ENCODE measurements at places on chromosomes 13 and 19.

- no peak for DNase-seq
Measured at GRCh38 chr13:59229861-59230260, 933.9 kb downstream of the DIAPH3 start.

DNA sequence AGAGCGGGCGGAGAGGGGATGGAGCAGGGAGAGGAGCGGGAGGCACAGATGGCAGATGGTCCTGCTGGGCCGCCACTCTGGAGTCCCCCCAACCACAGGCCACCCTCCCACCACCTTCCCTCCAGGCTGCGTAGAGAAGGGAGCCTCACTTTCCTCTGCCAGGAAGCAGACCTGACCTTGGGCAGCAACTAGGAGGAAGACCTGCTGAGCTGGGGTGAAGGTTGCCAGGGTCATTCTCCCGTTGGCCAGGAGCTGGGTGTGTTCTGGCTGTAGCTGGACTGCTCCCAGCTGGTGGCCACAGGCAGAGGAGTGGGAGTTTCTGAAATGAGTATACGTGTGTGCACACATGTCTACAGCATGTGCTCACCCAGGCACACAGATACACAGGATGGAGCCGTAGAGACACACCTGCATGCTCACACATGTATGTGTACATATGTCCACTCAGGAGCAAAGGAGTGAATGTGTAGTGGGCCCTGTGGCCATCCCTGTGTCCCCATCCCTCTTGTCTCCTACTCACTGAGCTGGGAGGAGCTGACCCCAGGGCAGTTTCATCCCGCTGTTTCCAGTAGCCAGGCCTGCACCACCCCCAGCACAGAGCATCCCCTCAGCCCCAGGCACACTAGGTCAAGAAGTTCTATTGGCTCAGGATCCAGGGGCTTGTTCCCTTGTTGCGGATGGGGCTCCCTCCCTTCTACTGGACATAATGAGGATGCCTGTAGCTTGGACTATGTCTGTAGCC, 53.0 kb downstream of the CHST8 start:
- DNase-seq: no peak

GRCh38 chr19:40608240-40608621, 7.1 kb downstream of the LTBP4 start:
- DNase-seq: no peak

GRCh38 chr19:28633319-28634018, 579.5 kb downstream of the UQCRFS1 start:
- DNase-seq: no peak

DNA sequence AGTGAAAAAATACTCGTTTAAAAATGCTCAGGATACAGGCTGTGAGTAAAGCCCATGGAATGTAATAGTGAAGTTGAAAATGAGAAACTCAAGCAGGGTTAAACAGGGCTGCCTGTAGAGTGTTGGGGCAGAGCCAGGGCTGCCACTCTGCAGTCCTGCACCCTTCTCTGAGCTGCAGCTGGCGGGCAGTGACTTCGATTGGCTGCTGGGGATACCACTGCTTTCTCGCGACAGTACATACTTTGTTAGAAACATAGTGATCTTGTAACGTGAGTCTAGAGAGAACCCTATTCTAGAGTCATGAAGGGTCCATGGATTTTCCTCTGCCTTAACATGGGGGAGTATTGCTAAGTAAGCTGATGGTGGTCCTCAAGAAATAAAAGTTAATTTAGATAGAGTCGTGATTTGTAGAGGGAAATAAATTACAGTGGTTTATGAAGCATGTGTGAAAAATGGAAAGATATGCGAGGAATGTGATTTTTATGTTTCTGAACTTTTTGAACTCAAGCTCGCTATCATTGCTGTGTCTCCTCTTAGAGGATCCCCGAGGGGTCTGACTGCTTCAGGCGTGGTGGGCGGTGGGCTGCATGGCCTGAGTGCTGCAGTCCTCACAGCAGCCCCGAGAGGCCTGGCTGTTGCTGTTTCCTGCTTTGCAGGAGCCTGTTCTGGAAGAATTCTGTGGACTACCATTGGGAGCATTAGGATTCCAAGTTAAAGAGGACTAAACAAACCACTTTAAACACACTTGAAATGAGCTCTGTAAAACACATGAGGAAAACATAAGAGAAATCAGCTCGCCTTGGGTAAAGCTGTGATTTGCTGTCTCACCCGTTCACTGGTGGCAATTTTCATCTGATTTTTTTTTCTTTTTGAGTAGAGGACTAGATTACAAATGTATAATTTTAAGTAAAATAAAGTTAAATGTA, 95.7 kb downstream of the ARHGEF7 start:
- DNase-seq: no peak

GRCh38 chr19:5222821-5223321, 117.7 kb downstream of the PTPRS start:
- DNase-seq: no peak

GRCh38 chr13:114129649-114130062, 2.8 kb downstream of the RASA3 start:
- DNase-seq: no peak

GRCh38 chr19:15556634-15557181, 48.4 kb downstream of the CYP4F22 start:
- no peak for DNase-seq

GRCh38 chr13:46569456-46569855, 16.5 kb downstream of the LRCH1 start:
- DNase-seq: no peak

DNA sequence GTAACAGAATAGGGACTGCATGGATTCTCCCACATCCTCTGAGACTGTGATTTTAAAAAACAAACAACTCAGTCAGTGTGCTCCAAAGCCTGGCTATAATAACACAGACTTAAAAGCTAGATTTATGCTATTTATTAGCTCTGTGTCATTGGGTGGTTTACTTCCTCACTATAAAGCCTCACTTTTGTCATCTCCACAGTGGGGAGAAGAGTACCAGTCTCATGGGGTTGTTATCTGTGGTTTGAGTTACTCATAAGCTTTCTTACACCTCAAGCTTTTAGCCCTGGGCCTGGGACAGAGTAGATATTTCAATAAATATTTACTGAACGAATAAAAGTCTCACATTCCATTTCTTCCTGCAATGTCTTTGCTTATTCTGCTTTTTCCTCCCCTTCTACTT, 5.3 kb downstream of the RNASEH2B start:
- no peak for DNase-seq

DNA sequence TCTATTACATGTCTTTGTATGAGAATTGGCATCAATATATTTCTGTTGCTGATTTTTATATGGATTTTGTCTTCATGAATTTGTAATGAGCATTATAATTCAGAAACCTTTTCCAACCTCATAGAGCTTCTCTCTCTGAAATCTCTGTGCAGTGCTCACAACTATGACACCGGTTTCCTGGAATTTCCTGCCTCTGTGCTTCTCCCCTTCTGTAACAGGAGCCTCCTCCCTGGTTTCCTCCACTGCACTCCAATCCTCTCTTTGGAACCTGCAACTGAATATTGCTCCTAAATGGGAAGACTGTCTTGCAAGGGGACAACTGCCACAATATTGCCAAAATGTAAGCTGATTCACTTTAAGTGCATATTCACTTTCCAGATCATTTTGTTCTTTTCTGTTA, 1147.9 kb downstream of the UQCRFS1 start:
- no peak for DNase-seq

- DNase-seq: no peak
Measured at GRCh38 chr13:21997726-21998125, 326.9 kb downstream of the FGF9 start.

GRCh38 chr19:16398530-16399249, 73.1 kb downstream of the EPS15L1 start:
- DNase-seq: no peak
